Stimulated activated CD8-positive, alpha-beta memory T cell treated with anti-CD3 and anti-CD28 coated beads, Interleukin-4, amount 100 ng/mL, for 1 hour (primary cell): ENCODE measurements at places on chromosomes 16 and 17.

- no peak for DNase-seq
These were observed 2.6 kb downstream of the TBL3 start for GRCh38 chr16:1974157-1975070.

DNA sequence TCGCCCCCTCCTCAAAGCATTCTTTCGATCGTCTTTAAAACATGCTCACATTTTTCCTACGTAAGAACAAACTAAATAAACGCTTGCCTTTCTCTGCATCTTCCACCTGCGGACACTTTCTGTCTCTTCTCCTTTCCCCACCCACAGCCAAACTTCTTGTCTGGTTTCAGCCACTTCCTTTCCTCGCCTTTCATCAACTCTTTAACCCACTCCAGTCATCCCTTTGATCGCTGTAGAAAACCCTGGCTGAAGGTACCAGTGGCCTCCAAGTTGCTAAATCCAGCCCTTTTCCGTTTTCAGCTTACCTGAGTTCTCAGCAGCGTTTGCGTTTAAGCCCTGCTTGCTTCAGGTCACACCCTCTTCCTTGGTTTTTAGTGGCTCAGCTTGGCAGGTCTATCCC is 483 bp downstream of the RPA1 start:
- no peak for DNase-seq

GRCh38 chr16:89574681-89575246 is 794 bp upstream of the CPNE7 start:
- DNase-seq = no peak

GRCh38 chr17:27345141-27345904 is 51.4 kb downstream of the WSB1 start:
- no peak for DNase-seq

DNA sequence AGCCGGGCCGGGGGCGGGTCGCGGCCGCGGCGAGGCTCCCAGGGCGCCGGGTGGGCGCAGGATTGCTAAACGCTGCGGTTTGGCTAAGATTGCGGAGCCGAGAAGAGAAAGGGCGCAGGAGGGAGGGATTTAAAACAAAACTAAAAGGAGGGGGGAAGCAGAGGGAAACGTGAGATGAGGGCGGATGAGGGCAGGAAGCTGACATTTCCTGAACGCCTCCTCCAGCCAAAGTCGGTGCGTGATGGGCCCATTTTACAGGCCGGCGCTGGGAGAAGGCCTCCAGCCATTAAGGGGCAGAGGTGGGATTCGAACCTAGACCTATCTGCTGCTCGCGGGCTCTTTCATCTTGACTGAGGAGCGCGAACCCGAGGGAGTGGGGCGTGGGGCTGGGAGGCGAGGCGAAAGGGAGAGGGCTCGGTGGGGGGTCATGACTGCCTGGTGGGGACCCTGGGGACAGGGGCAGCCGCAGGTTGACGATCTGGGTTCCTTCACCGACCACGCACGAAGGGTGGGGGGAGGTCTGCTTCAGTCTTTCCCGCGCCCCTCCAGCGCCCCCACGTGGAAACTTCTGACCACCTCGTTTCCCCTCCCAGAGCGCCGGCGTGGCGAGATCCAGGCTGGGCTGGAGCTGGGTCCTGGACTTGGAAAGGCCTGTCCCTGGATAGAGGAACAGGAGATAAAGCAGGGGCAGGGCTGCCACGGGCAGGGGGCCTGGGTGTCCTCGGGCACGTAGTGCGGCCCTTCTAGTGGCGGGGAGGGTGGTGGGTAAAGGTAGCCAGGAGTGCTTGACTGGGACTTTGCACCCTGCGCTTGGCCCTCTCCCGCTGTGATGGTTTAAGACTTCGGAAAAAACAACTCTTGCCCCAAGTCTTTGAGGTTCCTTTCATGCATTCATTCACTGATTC is 3.8 kb upstream of the TAC4 start:
- DNase-seq = peak; percentile 52

GRCh38 chr17:28947639-28948038 is 3.7 kb downstream of the PHF12 start:
- no peak for DNase-seq

- DNase-seq = no peak
These were observed 18.1 kb upstream of the NPTX1 start for GRCh38 chr17:80494547-80494946.

- DNase-seq = no peak
These were observed 87.6 kb downstream of the VPS53 start for GRCh38 chr17:627051-627450.

GRCh38 chr17:307295-307691 is 45.3 kb downstream of the RPH3AL start:
- DNase-seq = no peak

- no peak for DNase-seq
These were observed 173.0 kb downstream of the KATNIP start for GRCh38 chr16:27722892-27723450.

- DNase-seq = no peak
These were observed 26.7 kb downstream of the HIC1 start for GRCh38 chr17:2081564-2081963.

DNA sequence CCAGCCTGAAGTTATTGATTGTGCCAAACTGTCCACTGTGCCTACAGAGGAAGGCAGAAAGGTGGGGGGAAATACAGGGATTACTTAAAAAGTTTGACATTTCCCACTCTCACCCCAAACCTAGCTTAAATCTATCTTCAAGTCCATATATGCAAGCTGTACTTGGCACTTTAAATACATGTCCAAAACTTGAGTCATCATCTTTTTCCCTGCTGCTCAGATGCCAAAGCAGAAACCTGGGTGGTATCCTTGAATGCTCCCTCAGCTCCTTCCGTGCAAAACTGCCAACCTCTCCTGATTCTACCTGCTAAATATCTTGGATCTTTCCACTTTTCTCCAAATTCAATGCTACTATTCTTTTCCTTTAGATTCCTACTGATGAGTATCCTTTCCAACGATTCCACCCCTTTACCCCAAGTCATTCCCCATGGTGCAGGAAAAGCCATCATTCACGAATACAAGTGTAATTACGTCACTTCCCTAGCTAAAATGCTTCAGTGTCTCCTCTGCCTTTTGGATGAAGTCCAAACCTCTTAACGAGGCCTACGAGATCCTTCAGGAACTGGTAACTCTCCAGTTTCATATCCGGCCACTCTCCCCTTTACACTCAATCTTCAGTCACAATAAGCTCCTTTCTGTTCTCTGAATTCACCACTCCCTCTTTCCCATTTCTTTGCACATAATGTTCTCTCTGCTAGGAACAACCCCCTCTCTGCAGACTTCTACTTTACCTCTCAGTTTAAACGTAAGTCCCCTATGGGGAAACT is 9.3 kb downstream of the BECN1 start:
- no peak for DNase-seq

DNA sequence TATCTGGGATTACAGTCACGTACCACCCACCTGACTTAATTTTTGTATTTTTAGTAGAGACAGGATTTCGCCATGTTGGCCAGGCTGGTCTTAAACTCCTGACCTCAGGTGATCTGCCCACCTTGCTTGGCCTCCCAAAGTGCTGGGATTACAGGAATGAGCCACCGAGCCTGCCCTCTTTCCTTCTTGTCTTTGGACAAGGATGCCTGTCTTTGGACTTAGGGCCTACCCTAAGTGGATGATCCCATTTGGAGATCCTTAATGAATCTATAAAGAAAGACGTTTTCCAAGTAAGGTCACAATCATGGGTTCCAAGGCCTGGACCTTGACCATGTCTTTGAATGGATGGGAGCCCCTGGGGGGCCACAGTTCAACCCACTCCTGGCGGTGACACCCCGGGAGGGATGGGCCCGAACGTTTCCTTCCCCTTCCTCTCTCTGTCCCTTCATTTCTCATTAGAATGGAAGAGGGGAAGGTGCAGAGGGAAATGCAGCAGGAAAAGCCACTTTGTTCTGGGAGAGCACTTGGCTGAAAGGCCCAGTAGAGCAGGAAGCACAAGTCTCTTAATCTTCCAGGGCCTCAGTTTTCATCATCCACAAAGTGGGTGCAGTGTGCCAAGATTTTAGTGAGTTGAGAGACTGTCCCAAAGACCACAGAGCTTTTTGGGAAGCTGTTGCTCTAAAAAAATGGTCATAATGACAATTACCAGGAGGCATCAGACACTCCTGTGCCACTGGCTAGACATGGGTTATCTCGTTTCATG is 353.3 kb downstream of the SEC14L1 start:
- DNase-seq = no peak

DNA sequence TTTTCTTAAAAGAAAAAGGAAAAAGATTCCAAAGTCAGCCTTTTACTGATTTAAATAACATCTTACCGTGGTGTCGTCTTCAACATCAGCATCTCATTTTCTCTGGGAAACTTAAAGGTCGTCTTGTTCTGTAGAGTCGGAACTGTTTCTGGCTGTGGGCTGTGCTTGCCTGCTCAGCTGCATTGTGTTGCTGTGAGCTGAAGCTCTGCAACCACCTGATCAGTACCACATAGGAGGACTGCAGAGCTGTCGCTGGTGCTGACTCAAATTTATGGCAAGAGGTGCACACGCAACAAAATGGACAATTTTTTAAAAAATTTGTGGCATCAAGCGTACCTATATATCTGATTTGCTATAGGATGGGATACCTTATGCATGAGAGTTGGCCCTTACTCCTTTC is at the start of gene OMG:
Gene OMG (minus strand): TSS at position 150 of the 400 bp plus-strand sequence. CDS start 908 bp downstream, outside the sequence.
- DNase-seq = no peak

GRCh38 chr17:34356194-34356593 is at the start of gene CCL13:
TSS of gene CCL13 (plus strand) at chr17:34356480. CDS start at chr17:34356527, 47 bp downstream.
- DNase-seq = no peak

DNA sequence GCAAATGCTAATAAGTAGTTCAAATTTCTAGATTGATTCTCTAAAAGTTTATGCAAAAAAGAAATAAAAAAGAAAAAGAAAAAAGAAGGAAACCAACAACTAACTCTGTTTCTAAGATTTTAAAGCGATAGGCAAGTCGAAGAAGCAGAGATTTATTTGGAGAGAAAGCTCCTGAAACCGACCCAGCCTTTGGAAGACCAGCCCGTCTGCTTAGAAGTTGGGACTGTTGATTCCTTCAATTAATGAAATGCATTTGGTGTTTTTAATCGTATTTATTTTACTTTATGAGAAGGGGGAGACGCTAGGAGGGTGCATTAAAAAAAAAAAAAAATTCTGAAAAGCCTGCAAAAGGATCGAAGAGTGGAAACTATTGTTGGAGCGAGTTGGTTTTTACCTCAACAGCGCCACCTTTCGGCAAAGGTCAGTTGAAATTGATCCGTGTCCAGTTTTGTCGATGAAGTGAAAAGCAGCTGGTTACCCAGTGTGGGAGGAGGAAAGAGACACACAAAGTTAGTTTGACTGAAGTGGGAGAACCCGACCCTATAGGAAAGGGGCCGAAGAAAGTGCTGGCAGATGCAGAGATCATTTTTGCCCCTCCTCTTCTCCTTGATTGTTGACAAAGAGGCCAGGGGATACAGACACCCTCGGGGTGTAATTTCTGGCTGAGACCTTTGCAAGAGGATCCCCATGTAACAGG is 1.5 kb upstream of the MAF start:
- peak; percentile 56 for DNase-seq

DNA sequence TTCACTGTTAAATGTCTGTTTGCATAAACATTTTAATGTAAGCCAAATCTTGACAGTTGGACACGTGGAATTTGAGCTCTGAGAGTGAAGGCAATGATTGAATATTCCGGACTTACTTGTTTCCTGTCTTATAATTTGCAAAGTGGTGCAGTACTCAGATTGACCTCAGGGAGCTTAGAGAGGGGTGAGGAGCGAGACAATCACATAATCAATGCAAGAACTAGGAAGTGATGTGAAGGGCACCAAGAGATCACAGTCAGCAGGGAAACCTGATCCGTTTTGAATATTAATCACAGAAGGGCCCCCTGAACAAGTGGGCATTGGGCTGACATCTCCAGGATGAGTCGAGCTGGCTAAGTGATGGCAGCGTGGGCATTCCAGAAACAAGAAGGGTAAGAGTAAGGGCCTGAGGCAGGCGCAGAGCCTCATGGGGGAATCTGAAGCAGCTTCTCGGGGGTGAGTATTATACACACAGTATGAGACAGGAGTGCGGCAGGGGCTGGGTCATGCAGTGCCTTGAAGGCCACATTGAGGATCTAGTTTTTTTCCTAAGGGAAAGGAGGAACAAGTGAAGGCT is 26.1 kb downstream of the TEX2 start:
- DNase-seq = no peak

DNA sequence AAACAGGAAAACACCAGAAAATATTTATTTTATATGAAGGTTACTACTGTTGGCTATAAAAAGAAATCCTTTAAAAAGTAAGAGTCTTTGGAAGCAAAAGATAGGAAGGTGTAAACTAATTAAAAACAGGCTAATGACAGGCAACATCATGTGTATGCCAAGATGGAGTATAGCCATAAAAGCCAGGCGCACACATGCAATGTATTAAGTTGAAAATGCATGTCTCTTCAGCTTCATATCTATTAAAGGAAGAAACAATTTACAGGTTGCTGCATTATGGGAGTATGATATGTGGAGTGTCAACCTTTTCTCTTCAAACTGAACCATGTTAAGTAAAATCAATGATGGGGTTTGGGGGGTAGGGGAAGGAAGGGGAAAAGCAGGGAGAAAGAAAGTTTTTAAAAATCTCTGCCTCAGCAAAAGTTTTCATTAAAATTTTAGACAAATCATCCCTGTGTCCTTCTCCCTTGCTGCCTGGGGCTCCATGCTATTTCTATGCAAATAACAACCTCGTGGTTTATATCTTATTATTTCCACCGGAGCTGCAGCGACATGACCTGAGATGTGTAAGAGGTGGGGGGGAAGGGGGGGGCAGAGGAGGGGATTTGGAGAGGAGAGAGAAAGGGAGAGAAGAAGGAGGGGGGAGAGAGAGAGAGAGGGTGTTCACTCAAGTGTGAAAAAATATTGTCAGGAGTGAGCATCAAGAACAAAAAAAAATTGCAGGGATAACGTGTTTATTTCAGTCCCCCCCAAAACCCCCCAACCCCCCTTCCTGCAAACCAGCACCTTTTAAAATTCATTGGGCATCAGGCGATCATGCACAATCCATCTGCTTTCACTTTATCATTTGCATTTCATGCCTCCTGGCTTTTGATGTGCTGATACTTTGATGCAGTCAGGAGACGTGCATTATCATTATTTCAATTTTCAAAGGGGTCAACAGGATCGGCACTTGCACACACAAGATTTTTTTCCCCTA is 197.6 kb downstream of the AATF start:
- no peak for DNase-seq

DNA sequence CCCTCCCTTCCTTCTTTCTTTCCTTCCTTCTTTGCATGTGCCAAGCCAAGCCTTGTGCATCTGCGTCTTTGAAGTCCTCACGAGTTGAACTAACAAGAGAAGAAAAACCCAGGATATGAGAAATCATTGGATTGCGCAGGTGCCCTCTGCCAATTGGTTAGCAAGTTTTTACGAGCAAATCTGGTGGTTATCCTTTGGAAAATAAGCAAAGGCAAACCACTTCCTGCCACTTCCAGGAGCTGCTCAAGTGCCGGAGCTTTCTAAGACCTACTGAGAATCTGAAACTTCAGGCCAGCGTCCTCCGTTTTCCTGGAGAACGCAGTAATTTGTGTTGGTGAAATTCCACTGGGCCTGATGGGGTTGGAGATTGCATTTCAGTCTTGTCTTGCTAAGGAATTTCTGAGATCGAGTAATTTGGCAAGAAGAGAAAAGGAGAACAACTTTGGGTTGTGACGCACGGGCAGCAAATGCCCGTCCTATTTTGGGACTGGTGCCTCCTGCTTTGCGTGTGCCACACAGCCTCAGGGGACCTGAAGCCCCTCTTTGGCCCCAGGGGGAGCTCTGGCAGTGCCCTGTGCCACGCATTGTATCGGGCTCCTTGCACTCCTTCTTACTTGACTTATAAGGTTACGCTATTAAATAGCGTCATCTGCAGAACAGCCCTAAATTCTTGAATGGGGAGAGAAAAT is 56.4 kb downstream of the CMIP start:
- DNase-seq = no peak

- no peak for DNase-seq
These were observed 23.7 kb downstream of the LASP1 start for GRCh38 chr17:38893607-38894006.
